Caudate nucleus (tissue), 63 donors: ENCODE measurements at places on chromosomes 2 and 18.

DNA sequence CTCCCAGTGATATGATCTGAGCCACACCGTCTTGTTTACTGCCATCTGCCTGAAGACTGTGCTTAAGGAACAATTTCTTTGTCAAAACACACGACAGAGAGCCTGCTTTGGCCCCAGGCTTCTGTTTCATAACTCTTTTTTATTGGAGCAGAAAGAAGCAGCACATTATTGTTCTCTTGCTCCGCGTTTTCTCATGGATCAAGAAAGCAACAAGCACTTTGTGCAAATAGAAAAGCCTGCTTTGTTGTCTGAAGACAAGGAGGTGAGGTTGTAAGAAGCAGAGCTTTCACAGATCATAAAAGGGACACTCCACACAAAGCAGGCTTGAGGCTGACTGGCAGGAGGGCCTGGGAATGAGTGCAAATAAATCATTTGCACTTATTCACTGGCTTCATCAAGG is 118.3 kb upstream of the FAM136A start:
- no peak for DNase-seq

DNA sequence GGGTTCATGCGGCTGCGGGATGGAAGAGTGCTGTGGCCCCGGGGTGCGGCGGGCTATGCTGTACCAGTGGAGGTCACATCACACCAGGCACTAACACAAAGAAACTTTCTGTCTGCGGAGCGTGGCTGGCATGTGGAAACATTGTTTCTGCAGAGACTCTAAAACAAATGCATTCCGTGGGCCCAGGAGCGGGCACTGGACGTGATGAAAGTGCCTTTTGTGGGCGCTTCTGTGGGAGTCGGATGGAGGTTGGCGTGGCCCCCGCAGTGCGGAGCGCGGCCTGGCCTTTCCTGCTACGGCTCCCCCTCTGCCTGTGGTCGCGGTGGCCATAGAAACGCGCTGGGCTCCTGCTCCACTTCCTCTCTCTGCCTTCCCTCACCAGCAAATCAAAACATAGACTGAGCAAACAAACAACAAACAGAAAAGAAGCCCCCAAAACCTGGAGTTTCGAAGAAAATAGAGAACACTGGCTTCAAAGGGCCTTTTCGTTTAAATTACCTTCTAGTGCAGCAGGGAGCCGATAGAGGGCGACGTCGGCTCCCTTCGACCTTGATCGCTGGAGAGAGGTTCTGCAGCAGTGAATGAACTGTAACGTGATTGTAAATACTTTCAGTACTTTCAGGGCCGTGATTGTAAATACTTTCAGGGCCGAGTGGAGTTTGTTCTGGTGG is 51.4 kb downstream of the KIF5C start:
- DNase-seq = no peak

- no peak for DNase-seq
These were observed 152.2 kb upstream of the VRK2 start for GRCh38 chr2:57894381-57894780.

DNA sequence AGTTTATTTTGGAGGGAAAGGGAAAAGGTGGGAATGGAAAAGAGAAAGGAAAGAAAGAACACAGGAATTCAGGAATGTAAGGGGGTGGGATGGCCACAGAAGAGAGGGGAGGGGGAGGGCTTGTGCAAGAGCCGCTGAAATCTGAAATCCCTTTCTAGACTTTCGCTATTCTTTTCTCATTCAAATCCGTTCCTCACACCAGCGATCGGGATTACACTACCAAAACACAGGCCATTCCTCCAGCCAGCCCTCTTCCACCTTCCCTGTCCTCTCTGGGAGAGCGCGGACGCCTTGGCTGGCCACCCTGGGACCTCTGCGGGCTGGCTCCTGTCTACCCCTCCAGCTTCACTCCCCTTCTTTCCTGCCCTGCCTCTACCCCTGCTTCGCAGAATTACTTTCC is 102.3 kb downstream of the CDCA7 start:
- DNase-seq = no peak

GRCh38 chr2:197853549-197853948 is 49.2 kb downstream of the PLCL1 start:
- DNase-seq = no peak

GRCh38 chr18:12287684-12288402 is 20.2 kb upstream of the TUBB6 start:
- peak; percentile 5 for DNase-seq

DNA sequence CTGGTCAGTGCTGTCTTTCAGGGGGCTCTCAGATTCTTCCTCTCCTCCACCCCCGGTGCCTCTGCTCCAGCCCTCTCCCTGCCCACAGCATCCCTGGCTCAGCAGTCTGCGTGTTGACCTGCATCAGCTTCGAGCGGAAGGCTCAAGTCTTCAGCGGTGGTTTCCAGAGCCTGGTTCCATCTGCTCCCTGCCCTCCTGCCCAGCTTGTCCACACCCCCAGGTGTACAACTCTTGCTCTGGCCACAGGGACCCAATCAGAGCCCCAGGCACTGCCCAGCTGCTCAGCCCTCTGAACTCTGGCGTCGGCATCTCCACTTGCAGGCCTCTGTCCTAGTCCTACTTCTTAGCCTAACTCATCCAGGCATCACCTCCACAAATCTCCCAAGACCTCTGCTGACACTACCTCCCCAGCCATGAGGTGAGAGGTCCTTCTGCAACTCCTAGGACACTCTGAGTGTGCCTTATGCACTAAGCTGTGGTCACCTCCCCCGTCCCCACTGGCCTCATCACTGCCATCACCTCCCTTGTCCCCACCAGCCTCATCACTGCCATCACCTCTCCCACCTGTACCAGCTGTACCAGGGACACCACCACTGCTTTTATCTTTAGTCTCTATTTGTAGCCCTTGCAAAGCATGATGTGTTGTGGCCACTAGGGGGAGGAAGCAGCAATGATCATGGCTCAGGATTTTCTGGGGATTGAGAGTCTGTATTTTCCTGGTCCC is 60.9 kb downstream of the EDAR start:
- no peak for DNase-seq

DNA sequence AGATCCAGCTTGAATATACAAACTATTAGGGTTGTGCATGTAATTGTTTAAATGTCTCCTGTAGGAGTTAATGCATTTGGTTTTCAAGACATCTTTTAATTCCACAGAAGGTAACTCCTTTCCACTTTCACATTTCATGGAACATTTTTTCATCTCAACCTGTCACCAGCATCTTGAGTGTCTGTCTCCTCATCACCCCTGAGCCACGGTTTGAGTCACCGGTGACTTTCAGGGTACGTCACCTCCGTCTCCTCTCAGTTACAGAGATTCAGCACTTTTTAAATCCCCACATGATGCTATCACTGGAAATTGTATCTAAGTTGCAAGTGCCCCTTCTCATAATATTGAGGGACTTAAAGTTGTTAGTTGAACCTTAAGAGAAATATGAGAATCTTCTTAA is 25.3 kb downstream of the GPR55 start:
- peak; percentile 24 for DNase-seq

- DNase-seq = no peak
These were observed 75.3 kb downstream of the HRH4 start for GRCh38 chr18:24535527-24536295.

DNA sequence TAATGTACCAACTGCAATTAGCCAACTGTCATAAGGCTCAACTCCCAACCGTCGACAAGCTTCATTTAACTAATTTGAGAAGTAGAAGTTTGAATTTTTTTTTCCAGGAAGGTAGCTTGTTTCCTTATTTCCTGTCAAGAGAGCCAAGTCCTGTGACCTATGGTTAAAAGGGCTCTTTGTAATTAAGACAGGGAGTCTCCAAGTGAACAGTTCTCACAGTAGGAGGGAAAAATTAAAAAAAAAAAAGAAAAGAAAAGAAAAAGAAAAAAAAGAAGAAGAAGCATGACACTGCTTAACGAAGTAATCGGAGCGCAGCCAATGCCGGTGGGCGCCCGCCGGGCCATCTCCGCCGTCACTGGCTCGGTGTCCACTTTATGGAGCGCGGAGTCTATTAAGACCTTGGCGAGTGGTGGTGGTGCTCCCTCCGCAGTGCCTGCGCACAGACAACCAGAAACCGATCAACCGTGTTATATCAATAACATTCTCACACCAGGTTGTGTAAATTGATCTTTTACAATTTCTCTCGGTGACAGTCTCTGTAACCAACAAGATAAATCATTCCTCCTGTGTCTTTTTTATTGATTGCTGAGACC is 197.2 kb upstream of the POU3F3 start:
- DNase-seq = no peak

DNA sequence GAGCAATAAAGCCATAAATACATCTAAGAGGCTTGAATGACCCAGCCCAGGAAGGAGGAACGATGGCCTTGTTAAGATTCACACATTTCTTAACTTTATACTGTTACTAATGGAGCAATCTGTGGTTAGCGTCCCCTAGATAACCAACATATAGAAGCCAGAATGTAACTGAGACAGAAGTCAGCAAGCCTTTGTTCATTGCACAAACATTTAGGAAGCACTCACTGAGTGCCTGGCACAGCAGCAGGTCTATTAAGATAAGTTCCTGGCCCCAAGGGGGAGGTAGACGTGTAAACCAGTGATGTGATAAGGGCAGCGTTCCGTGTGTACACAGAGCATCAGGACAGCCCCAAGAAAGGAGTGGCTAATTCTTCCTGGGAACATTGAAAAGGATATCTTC is 63.6 kb upstream of the ATL2 start:
- DNase-seq = no peak

- no peak for DNase-seq
These were observed 141.4 kb downstream of the KCTD1 start for GRCh38 chr18:26406854-26407517.

- no peak for DNase-seq
These were observed 68.3 kb upstream of the MAPRE2 start for GRCh38 chr18:34972765-34973414.

GRCh38 chr2:46256563-46257142 is 40.6 kb upstream of the EPAS1 start:
- DNase-seq = no peak

GRCh38 chr2:241763551-241764274 is 12.9 kb upstream of the GAL3ST2 start:
- no peak for DNase-seq

DNA sequence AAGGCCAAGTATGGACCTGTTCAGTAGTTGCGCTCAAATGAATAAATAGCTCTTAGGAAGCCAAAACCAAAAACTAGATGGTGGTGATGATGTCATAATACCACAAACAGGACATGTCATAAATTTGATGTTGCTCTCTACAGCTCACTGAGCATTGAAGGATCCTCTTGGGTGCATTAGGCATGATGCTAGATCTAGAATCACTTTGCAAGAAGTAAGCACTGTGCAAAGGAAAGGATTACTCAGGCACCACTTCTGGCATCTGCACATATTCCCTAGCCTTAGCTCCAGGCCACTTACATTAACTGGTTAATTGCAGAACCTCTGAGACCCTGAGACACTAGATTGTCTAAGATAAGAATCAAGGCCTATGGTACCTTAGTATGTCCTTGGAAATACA is 58.0 kb downstream of the LRRTM1 start:
- no peak for DNase-seq

- no peak for DNase-seq
These were observed 6.8 kb upstream of the CIB4 start for GRCh38 chr2:26647981-26648380.

DNA sequence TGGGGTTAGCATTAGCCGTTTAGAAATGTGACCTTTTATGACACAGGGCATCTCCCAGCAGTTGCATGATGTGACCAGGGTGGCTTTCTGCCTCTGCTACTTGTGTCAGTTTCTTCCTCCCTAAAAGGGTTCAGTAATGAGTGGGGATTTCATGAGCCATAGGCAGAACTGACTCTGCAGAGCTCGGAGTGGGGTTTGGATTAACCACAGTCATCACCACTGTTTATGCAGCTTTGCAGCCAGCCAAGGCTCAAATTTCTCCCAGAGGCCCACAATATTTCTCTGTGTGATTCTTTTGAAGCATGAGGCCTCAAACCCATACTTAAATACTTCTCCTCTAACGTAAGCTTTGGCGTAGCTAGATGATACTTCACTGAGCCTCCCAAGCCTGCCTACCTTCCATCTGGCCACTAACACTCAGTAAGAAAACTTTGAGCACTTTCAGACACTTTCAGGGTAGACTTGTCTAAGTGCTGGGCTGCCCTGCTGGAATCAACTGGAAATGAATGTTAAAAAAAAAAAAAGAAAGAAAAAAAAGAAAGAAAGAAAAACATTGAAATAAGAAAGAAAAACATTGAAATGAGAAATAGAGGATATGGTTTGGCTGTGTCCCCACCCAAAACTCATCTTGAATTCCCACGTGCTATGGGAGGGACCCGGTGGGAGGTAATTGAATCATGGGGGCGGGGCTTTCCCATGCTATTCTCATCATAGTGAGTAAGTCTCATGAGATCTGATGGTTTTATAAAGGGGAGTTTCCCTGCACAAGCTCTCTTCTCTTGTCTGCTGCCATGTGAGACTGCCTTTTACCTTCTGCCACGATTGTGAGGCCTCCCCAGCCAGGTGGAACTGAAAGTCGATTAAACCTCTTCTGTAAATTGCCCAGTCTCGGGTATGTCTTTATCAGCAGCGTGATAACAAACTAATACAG is 11.5 kb upstream of the LAPTM4A start:
- no peak for DNase-seq

GRCh38 chr2:73830871-73831401 is 2.2 kb downstream of the STAMBP start:
- no peak for DNase-seq

- DNase-seq = no peak
These were observed 82.4 kb downstream of the EXOC6B start for GRCh38 chr2:72743481-72743880.

GRCh38 chr18:24761765-24762164 is 301.3 kb downstream of the HRH4 start:
- no peak for DNase-seq

DNA sequence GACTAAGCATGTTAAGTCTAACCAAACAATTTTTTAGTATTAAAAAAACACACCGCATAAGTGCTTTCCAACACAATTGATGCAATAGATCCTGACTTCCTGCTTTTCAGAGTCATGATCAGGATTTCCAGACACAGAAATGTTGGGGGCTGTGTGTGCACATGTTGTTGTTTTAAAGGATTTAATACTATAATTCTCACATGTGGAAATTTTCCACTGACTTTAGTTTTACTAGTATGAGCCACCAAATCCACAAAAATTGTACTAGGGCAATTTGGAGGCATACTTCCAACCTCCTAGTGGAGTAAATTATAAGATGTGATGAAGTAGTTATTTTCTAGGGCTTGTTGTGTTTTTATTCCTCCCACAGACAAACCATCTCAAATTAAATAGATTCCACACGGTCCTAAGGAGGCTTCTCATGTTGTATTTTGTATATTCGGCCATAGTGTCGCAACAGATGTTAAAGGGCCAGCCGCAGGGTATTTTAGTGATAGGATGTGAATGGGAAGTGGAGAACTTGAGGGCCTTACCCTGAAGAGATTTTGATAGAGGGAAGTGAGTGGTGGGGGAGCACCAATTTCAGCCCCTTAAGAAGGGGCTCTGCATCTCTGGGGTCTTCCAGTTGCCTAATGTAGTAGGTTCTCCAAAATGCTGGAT is 108.9 kb upstream of the KLF7 start:
- DNase-seq = no peak

DNA sequence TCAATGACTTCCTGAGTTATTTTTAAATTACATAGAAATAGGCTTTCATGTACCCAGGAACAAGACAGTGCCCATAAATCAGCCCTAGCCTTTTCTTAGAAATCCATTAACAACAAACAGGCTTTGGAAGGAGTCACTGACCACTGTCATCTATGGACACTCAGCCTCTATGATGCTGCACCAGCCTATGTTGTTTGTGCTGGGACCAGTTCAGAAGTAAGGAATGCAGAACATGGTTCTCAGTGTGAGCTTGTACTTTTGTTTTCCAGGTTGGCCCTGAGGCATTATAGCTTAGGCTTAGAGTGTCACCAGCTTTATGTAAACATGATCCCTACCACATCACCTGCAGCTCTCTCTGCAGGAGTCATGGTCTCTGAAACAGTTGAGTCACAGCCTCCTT is 335.7 kb upstream of the CDH7 start:
- DNase-seq = no peak
